CD8-positive, alpha-beta T cell (primary cell): ENCODE measurements at places on chromosomes 6 and 20. TPM values are rescaled to one million over a fixed set of nuclear protein-coding genes. Genes with fewer than 3 reads are reported as not detected.

GRCh38 chr6:150208611-150209352 lies 65.9 kb downstream of the PPP1R14C start:
- no peak for DNase-seq

DNA sequence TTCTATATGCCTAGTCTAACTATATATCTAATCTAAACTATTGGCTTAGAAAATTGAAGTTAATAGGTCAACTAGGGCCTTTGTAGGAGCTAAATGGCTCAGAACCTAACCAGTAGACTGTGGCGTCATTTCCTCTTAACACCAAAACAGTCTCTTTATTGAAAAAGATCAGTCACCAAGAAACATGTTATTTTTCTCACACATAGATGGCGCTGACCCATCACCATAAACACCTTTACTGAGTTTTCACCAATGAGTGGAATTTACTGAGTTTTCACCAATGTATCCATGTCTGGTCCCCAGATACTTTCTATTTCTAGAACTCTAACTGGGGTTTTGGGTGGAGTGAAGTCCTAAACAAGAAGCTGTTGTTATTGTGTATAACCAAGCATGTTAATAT lies 636.0 kb downstream of the BCKDHB start:
- no peak for DNase-seq

GRCh38 chr6:15410752-15411151 lies 164.9 kb downstream of the JARID2 start:
- no peak for DNase-seq

- peak; percentile 55 for DNase-seq
Observed at GRCh38 chr20:956330-956951, 40.3 kb upstream of the ANGPT4 start.

- DNase-seq = no peak
Observed at GRCh38 chr6:74735304-74735703, 470.5 kb downstream of the COL12A1 start.

DNA sequence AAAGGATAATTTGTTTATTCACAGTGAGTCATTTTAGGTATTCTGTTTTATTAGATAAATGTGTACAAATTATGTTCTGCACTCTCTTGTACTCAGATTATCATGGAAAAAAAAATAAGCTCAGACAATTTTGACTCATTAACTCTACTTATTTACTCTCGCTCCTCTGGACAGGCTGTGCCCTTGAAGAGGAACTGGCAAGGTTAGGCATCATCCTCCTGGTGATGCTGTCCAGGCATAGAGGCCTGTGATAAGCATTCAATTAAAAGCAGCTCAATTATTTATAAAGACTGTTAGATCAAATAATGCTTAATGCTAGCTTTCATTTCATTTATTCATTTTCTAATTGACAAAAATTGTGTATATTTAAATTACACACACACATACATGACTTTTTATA lies 518.5 kb downstream of the TENT5A start:
- no peak for DNase-seq

FAM217A gene
- not detected for total RNA-seq

MAN1A1 gene
- 8.5 TPM for total RNA-seq

BHLHE23 gene
- total RNA-seq = not detected
